Adrenal gland (tissue), 19 donors: ENCODE measurements at places on chromosomes 7 and 10. TPM values are rescaled to one million over a fixed set of nuclear protein-coding genes. Genes with fewer than 3 reads are reported as not detected.

DNA sequence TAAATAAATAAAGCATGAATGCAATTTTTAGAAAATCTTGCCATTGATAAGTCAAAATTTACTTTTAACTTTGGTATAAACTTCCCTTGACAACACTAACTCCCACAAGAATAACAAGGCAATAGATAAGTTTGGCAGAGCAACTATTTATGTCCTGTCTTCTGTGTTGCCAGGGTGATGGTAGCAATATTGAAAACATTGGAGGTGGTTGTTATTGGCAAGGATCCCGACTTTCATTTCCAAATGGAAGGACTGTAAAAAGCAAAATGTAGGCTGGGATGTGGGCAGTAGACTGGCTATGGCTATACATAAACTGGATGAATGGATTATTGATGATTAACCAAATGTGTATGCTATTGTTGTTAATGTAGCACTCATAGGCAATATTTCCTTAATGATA is 134.9 kb upstream of the CACNA2D1 start:
- no peak overlapping the region for H3K4me3 ChIP-seq
- no peak overlapping the region for H3K27ac ChIP-seq
- DNase-seq = no peak
- H3K27me3 ChIP-seq = no peaks in the 10 kb centered on the region

The TECTB gene
- not detected for total RNA-seq

The TSPAN33 gene
- 5.5 TPM for total RNA-seq

DNA sequence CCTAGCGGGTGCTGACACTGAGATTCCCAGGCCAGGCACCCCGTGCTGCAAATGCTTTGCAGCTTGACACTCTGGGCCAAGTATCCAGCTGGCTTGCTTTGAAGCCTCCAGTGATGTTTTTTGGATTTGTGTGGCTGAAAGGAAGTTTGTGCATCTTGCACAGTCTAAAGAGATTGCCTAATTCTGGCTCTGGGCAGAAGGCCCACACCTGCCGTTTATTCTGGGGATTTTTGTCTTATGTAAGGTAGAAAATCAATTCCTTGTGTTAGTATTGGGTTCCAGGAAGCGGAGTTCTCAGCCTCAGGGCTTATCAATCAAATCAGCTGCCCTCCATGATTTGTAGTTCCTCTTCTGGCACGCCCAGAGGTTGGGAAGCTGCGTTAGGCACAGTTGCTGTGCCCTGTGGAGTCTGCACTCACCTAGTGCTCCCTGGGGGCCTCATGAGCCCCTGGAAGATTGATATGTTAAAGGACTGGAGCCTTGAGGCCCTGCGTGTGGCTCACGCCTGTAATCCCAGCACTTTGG is 8.4 kb upstream of the PURB start:
- H3K27me3 ChIP-seq = no peaks in the 10 kb centered on the region
- H3K27ac ChIP-seq = no peak overlapping the region
- H3K4me3 ChIP-seq = no peak overlapping the region
- peaks cover 9% of the 10 kb centered on the region for H3K4me1 ChIP-seq

- no peaks in the 10 kb centered on the region for H3K27me3 ChIP-seq
- DNase-seq = no peak
- H3K4me1 ChIP-seq = no peaks in the 10 kb centered on the region
- H3K36me3 ChIP-seq = no peaks in the 10 kb centered on the region
- no peak overlapping the region for H3K4me3 ChIP-seq
These were observed 13.1 kb downstream of the STX1A start for GRCh38 chr7:73706126-73707044.

The PGAM2 gene
- total RNA-seq = 11.3 TPM

The BICC1 gene
- 25.9 TPM for total RNA-seq
